ENCODE measurements at places on chromosomes 7 and 10.

- no peak for DNase-seq
Measured at GRCh38 chr10:99758211-99758891, 24.1 kb upstream of the ABCC2 start.

- DNase-seq: no peak
Measured at GRCh38 chr10:97362310-97363033, 27.9 kb upstream of the FRAT2 start.

- no peak for DNase-seq
Measured at GRCh38 chr7:146235195-146235594, 118.6 kb downstream of the CNTNAP2 start.

DNA sequence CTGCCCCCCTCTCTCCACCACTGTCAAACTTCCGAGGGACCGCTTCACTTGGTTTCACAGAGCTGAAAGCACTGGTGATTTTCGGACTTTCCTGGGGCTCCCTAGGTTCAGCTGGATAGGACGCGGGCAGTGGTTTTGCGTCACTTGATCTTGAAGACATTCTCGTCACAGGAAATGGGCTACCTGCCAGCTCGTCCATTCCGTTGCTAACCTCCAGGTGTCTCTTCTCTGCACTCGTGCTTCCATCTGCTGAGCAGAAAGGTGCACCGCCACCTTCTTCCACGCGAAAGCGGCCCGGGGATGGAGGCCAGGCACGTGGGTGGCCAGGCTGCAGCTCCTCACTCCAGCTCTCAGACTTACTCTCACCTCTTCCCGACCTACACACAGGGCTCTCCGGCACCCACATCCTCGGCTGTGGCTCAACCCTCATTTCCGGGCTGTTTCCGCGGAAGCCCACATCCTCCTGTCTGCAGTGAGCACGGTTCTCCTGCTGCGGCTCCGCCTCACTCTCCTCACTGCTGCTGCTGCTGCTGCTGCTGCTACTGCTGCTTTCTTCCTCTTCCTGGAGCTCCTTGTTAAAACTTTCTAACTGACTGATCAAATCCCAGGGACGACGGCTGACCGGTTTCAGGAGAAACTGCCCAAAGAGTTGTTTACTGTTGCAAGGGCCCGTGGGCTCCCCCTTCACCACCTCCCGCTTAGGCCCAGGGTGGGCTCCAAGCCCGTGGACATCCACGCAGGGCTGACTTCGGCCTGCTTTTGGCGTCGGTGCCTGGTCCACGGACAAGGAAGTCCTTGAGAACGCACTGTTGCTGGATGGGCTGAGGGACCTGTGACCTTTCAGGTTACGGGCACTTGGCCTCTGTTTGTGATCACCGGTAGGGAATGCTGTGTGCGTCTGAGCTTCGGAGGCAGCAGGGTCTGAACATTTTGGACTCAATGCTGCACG is 32.1 kb downstream of the JCAD start:
- peak; percentile 60 for DNase-seq

- no peak for DNase-seq
Measured at GRCh38 chr10:86254526-86255174, 111.9 kb downstream of the GRID1 start.

DNA sequence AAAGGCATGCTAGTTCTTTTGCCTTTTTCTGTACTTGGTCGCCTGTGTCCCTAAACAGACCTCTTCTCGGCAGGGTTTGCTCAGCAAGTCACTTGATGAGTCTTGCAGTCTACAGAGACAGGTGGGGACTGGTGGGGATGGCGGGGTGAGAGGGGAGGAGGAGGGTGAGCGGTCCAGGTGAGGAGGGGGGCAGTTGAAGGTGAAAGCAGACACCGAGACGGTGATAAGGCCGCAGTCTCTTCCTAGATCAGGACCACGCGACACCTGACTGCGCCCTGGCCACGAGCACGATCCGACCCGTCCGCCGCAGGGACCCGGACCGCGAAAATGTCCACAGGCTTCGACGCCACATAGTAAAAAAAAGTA is 566 bp downstream of the ASNS start:
- no peak for DNase-seq

DNA sequence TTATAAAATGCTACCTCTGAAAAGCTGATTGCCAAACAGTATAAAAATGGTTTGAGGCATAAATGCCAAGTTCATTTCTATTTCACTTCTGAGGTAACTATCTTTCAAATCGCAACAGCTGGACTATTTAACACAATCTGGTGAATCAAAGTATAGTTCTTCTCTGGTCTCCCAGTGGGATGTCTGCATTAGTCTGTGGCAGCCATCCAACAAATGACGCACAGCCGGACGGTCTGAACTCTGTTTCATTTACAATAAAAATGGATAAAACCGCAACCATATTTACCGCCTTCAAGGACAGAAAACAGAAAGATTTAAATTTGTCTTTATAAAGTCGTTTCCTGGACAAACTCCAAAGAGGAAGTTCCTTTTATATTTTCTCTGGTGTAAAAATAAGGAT is 41.9 kb downstream of the ENO4 start:
- no peak for DNase-seq

All from stimulated activated CD4-positive, alpha-beta T cell treated with anti-CD3 and anti-CD28 coated beads, Interleukin-1b, Interleukin-23, amount 100 ng/mL, for 1 hour (primary cell).